Caco-2 (cell line): ENCODE measurements at places on chromosomes 6 and 20.
A peak's percentile ranks its signal among the peaks of the same experiment; 100 is the strongest.

DNA sequence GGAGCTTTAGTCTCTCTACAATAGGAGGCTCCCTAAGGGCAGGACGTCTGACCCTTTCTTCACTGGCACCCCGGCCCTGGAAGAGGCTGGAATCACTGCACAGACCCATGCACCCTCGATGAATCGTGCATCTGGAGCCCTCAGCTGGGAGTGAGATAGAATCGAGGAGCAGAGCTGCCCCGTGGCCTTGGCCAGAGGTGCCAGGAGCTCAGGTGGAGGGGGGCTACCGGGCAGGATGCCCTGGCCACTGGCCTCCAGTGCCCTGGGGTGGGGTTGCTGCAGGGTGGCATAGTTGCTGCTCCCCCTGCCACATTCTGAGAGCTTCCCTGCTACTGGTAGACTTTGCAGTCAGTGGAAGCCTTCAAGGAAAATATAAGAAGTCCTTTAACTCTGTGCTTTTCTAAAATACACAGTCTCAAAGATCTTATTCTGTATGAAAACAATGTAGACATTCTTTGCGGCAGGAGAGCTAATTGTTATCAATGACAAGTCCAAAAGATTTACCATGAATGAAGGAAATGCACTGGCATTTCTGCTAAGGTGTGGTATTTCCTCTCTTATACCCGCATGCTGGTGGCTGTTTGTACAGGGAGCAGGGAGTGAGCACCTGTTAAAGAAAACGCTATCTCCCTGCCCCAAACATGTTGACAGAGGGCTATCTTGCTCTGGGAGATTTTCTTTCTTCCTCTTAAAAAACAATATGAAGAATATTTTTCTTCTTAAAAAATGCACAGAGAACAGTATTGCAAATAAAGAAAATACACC lies 122.8 kb downstream of the C6orf118 start:
- no peak overlapping the region for H3K27ac ChIP-seq
- H3K36me3 ChIP-seq, result no peaks in the 10 kb centered on the region
- H3K4me1 ChIP-seq, result no peaks in the 10 kb centered on the region
- DNase-seq, result no peak

GRCh38 chr20:45343532-45344167 lies 4.6 kb downstream of the SDC4 start:
- H3K27ac ChIP-seq, result peak overlapping the region; percentile 77
- H3K36me3 ChIP-seq, result peaks cover 11% of the 10 kb centered on the region
- peak; percentile 90 for DNase-seq

DNA sequence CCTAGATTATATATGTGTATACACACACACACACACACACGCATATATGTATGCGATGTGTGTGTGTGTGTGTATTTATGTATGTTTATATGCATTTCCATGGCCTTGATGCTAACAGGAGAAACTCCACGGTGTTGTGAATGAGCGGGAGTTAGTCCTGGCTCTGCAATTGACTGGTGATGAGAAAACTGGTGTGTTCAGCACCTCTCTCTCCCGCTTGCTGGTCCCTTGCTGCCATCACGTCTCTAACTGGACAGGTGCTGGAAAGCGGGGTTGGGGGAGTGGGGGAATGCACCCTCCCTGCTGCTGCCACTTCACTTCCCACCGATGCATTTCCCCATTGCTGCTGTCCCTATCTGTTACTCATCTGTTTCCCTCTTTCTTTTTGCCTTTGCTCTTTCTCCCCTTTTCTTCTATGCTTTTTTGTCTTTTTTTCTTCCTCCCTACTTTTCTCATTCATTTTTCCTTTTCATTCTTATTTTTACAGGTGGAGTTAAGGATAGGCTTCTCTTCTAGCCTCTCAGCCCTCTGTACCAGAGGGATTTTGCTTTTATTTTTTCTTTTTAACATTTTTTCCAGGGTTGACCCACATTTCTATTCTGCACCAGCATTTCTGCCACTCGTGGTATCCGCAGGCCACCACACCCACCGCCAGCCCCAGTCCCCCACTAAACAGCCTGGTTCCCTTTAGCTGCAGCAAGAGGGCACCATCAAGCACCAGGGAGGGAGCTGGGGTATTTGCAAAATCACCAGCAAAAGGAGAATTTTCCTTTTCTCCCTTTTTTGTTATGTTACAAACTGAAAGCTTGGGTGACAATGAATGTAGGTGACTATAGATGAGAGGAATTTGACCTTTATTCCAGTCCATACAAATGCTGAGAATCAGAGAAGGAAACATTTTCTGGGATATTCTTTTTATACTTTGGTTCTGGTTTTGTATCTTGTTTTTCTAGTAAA lies 115.6 kb downstream of the TCP11 start:
- H3K36me3 ChIP-seq, result peaks cover 2% of the 10 kb centered on the region; the same call in 1 of the 2 replicates
- H3K4me3 ChIP-seq, result no peak overlapping the region
- peak overlapping the region; percentile 74 for H3K27ac ChIP-seq
- H3K27me3 ChIP-seq, result no peaks in the 10 kb centered on the region
- no peak for DNase-seq

- no peak overlapping the region for H3K27ac ChIP-seq
- H3K36me3 ChIP-seq, result no peaks in the 10 kb centered on the region
- H3K27me3 ChIP-seq, result no peaks in the 10 kb centered on the region
- no peak for DNase-seq
- H3K4me1 ChIP-seq, result no peaks in the 10 kb centered on the region
Measured at GRCh38 chr20:36030149-36030548, 61.8 kb downstream of the CNBD2 start.

DNA sequence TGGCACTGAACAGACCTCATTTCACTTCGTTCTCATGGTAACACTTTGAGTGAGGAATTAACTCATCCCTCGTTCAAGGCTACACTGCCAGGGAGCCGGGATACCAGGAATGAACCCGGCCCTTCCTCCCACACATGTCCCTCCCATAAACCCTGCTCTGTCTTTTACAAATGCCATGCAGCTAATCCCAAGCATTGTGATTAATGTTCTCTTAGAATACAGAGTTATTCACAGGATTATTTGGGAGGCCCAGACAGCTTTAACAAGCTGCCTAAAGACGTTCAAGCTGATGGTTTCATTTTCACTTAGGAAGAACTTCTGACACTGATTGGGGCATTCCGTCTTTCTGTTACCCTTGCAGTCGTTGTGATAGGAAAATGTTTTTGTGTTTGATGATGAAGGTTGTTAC lies 42.5 kb upstream of the CD83 start:
- DNase-seq, result no peak
- no peaks in the 10 kb centered on the region for H3K36me3 ChIP-seq
- no peaks in the 10 kb centered on the region for H3K27me3 ChIP-seq
- no peak overlapping the region for H3K27ac ChIP-seq
- 0 out of 2 replicates have a peak, but pooled peaks cover 3% of the 10 kb centered on the region for H3K4me1 ChIP-seq
